ENCODE measurements at places on chromosomes 16 and 17.

GRCh38 chr17:73492821-73493814 is 151.1 kb downstream of the SDK2 start:
- DNase-seq, result no peak

DNA sequence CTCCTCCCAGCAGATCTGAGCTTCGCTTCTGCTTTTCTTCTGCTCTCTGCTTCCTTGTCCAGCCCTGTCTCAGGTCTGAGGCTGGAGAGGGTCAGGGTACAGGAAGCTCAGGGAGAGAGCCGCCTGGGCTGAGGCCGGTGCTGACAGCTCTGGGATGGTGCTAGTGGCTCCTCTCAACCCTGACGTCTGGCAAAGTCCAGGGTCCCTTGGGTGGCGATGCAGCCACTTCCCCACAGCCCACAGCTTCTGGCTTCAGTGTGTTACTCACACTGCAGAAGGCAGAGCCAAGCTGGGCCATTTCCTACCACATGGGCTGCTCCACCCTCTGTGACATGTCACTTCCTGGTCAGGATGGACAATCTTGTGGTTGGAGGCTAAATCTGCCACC is at the start of gene CD300C:
Gene CD300C (minus strand): TSS at position 273 of the 388 bp plus-strand sequence. CDS start 333 bp downstream, outside the sequence.
- no peak for DNase-seq

DNA sequence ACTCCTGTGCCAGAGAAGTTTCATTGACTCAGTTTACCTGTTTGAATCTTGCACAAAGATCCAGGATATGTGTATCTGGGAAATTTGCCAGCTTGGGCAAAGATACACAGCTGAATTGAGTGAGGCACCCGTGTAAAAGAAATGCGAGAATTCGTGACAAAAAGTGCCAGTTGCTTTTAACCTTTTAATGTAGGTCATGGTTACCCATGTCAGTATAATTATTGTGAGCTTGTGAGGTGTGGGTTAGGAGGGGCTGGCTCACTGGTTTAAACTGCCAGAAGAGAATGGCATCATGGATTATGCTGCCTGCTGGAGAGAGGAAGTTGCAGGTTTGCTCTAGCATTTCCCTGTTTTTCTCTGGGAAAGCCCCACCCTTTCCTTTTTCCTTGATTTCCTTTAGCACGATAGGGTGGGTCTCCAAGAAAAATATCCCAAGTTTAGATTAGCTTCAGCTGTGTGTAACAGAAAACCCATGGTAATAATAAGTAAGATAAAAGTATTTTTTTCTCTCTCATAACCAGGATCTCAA is 24.8 kb upstream of the NDRG4 start:
- no peak for DNase-seq

DNA sequence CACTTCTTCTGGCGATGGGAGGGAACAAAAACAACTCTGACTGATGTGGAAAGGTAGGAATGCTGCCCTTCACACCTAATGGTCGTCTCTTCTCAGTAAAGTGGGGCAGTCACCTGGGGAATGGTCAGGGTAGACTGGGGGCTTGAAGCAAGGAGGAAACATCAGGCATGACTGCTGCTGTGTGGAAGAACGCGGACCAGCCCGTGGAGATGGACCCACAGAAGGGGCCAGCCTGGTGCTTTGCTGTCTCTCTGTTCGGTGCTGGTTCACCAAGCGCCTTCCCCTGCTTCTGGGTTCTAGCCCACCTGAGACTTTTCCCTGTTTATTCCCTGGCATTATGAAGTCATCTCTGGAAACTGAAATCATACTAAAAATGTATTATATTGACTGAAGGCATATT is 96.2 kb upstream of the DNAH17 start:
- DNase-seq, result no peak

- no peak for DNase-seq
Measured at GRCh38 chr17:66459811-66460270, 157.4 kb downstream of the PRKCA start.

- DNase-seq, result no peak
Measured at GRCh38 chr17:5669191-5669590, 84.9 kb upstream of the NLRP1 start.

DNA sequence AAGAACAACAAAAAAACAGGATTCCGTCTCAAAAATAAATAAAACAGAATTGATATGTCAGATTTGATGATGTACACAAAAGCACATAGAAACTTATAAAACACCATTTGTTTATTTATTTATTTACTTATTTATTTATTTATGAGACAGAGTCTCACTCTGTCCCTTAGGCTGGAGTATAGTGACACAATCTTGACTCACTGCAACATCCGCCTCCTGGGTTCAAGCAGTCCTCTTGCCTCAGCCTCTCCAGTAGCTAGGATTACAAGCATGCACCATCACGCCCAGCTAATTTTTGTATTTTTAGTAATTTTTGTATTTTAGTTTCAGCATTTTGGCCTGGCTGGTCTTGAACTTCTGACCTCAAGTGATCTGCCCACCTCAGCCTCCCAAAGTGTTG is 21.4 kb downstream of the BCAS3 start:
- DNase-seq, result no peak

- no peak for DNase-seq
Measured at GRCh38 chr16:54443352-54443751, 156.8 kb upstream of the IRX3 start.

DNA sequence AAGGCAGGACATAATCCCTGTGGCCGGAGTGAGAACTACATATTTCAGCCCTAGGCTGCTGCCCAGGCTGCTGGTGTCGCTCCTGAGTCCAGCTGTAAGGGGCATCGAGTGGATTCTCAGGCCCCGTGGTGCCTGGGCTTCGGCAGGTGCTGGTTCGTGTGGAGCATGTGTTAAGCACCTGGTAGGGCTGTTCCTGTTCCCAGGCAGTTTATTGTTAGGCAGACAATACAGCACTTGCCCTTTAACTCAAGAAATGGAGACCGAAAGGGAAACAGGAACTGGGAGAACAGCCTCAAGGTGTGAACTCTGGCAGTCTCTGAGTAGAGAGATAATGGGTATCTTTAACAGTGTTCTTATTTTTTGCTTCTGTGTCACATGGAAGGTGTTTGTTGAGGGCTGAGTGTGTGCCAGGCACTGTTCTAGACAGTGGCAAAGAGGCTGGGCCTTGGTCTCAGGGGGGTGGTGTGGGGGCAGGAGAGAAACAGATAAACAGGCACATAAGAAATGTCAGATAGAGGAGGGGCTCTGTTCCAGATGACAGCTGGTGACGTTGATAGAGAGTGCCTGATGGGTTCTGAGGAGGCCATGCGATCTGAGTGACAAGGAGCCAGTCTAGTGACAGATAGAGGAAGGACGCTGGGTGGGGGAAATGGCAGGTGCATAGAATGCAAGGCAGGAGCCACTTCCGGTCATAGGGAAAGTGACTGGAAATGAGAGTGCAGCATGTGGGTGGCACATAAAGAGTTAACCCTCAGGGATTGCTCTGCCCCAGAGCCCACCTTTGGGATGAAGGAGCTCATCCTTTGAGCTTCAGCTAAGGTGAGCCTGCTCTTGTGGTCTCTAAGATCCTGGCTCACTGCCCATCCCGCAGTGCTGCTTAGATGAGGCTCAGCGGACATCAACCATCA is 33.8 kb downstream of the EPN2 start:
- DNase-seq, result no peak

DNA sequence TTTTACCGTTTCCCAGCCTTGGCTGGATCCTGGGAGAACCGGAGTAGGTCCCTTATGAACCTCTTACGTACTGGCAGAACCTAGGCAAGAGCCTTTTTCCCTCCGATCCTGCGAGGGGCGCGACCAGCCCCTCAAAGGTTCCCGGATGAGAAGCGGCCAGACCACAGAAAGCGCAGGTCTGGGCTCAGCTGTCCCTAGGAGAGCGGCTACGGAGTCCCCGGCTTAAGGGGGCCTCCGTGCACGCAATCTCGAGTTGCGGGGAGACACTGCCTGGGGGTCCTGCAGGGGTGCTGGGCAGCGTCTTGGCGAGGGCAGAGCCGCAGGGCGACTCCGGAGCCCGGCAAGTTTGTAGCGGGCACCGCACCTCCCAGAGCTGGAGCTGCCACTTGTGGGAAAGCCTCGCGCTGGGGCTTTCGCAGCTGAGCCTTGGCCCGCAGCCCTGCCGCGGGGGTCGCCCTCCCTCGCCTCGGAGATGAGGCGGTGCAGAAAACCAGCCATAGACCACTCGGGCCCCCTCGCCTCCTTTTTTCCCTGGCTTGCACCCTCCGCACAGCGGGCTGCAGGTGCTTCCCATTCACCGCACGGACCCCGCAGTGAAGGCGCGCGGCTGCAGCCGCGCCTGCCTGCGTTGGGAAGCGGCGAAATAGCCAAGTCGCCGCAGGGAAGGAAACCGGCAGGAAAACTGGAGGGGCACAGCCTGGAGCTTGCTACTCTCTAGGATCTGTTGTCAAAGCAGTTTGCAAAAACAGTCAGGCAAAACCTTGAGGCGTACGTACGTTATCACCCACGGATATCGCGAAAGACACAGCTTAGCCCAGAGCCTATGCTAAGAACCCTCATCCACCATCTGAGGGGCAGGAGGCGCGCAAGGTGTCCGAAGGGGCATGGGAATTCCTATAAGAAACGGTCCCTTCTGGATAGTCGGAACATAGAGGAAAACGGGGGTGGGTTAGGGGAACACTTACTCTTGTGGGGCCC is 834 bp downstream of the CDH8 start:
- no peak for DNase-seq

GRCh38 chr17:74430706-74431567 is 951 bp upstream of the GPRC5C start:
- DNase-seq, result no peak

DNA sequence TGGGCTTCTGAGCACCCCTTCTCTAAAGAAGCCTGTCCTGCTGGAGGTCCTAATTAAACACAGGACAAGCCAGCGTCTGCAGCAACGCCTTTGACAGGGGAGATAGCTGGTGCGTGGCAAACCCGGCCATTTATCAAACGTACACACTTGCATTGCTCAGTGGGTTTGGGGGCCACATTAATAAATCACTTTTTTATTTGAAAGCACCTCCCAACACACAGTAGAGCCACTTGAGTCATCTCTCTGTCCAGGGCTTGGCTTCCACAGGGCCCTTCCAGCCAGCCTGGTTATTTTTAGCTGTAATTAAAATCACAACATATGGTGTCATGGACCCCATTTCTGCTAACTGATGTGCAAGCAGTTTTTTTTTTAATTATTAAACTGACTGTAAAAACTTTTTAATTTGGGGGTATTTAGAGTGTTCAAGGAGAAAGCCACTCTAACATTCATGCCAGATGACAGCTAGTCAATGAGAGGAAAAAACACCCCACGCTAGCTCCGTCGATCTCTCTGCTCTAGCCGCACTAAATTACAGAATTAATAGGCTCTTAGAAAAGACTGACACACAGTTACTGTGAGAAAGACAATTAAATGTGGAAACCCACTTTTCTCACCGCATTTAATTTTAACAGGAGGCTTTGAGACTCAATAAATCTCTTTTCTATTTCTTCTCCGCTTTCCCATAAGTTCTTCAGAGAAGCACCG is 201.0 kb upstream of the WSCD1 start:
- DNase-seq, result no peak

- no peak for DNase-seq
Measured at GRCh38 chr17:2459917-2460271, 51.8 kb downstream of the METTL16 start.

DNA sequence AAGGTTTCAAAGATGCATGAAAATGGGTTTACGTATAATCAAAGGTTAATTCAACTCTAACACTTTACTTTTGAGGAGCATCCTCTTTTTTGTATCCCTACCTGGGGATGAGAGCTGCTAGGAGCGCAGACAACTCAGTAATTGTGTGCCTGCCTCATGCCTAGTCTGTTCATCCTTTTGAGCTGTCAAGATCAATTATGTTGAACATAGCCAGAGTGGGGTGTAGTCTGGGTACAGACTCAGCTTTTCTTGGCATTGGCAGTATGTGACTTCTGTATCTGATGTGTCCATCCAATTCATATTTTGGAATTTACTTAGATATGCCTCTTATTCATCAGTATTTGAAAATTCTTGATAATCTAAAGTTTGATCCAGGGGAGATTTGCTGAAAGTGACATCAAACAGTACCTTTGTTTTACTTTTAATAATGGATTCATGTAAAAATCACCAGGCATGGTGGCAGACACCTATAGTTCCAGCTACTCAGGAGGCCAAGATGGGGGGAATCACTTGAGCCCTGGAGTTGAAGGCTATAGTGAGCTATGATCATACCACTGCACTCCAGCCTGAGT is 24.1 kb downstream of the PRKCA start:
- no peak for DNase-seq

DNA sequence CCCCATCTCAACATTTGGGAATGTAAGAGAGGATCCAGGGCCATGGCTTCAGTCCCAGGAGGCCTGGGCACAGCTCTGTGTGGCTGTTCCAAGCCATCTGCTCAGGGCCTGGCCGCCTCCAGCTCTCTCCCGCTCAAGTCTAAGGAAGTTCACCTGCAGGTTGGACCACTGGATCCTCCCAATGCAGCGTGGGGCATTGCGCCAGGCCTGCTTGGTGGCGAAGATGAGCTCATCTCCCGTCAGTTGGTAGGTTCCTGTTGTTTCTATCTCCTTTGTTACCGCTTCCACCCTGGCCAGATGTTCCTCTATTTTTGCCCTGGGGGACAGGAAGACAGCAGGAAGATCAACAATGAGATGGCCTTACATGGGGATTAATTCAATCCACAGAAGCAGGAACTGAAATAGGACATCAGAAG is 17.5 kb downstream of the NOS2 start:
- DNase-seq, result no peak

- DNase-seq, result no peak
Measured at GRCh38 chr17:36525888-36526287, 8.8 kb downstream of the MYO19 start.

GRCh38 chr17:33284022-33284421 is 9.1 kb downstream of the ASIC2 start:
- DNase-seq, result no peak

DNA sequence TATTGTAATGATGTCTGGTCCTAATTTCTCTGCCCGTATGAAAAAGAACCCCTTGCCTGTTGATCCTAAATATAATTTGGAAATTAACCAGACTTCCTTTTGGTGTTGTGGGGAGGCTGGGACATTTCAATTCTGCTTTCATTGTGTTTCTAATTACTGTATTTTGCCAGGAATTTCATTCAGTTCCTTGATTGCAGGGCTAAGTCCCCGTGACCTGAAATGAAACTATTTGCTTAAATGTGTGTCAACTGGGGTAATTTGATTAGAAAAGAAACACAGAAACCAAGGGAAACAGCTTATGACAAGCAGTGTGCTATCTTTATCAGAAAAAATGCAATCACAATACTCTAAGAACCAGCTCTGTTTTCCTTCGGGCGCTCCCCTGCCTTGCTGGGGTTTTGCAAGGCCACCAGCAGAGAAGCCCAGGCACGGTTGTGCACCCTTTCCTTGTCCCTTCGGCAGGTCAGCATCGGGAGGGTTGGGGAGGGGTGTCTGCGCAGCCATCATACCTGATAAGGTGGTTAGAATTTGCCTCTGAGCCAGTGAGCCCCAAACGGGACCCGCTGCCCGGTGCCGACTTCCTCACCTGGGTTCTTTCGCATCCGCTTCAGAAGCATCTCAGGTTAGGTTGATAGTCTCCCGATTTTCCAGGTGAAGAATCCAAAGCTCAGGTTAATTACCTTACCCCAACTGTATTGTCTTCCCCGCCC is 19.4 kb downstream of the KLHL36 start:
- DNase-seq, result no peak

GRCh38 chr16:82135844-82136243 is 34.2 kb downstream of the MPHOSPH6 start:
- DNase-seq, result no peak
